ENCODE measurements at places on chromosomes 12 and 14.

- no peak for DNase-seq
Observed at GRCh38 chr12:84421103-84421502, 491.5 kb downstream of the SLC6A15 start.

DNA sequence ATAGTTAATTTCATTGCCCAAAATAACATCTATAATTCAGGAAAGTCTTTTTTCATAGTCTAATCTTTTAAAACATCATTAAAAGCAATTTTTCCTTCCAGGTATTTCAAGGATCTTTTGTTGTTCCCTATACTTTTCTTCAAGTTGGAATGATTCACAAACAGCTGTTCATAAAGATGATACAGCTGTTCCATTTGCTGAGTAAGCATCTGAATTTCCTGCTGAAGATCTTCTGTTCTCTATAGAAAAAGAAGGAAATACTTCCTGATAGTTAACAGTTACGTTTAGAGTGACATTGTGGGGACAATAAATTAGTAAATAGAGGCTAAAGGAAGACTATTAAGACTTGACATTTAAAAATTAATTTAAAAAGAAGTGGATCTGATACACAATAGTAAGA, 30.3 kb upstream of the ESR2 start:
- no peak for DNase-seq

- DNase-seq = peak; percentile 72
Observed at GRCh38 chr12:67482751-67483661, 165.5 kb upstream of the DYRK2 start.

DNA sequence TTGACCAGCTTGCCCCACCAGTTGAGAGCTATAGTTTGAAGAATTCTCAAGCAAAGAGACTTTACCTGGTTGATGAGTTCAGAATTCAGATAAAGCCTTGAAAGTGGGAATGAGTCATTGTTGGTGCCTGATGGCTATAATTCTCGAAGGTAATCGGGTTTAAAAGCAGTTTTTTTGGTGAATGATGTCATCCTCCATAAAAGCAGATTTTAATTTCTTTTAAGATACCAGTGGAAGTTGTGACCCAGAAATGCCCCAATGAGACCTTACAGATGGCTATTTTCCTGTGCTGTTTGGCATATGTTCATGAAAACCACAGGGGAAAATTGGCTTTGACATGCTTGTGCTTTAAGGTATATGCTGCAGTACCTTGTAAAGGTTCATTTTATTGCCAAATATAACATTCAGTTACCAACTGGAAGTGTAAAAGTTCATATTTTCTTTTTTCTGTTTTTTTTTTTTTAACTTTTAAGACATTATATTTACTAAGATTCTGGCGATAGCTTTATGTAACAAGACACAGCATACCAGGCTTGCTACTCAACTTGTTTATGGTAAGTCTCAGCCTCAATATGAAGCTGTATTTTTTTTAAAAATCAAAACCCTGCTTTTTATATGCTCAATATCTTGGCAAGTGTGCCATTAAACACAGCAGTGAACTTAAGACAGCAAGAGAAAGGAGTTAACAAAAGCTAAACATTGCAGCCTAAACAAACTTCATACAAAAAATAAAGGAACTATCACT, 119.3 kb downstream of the LMNTD1 start:
- no peak for DNase-seq

GRCh38 chr12:119432949-119433348, 98.4 kb downstream of the CCDC60 start:
- DNase-seq = no peak
